ENCODE measurements at places on chromosomes 12 and 14.

DNA sequence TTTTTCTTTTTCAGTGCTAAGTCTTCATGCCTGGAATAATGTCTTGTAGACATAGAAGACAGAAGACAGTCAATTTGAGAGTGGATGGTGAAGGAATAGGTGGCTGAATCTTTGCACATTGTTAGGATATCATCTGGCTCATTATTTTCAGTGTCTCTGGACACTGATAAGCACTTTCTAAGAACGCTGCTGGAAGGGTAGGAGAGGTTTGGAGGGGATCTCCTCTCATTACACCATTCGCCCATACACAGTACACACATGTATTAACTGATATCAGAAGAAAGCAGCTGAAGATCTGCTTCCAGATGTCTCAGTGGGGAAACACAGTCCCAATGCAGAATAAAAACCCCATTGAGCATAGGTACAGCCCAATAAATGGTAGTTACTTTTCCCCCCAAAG, 461.1 kb upstream of the DCN start:
- DNase-seq: no peak

- DNase-seq: no peak
Observed at GRCh38 chr14:24838945-24839616, 205.1 kb upstream of the GZMB start.

GRCh38 chr12:84198294-84198946, 714.2 kb downstream of the SLC6A15 start:
- DNase-seq: no peak

DNA sequence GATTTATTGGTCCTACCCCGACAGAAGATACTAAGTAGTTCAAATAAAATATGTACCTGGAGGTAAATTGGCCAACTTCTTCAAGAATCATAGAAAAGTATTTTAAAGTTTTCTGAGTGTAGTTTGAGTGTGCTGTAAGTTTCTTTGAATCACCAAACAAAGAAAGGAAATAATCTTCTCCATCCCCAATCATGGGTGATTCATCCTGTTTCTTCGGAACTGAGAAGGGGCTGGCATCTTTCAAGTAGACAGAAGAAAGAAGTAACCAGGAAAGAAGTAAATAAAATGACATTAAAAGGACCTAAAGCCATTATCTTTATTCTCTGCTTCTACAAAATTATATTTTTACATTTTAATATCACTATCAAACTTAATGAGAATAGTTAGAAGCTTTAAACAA, 6.8 kb downstream of the LMNTD1 start:
- no peak for DNase-seq

- DNase-seq: no peak
Observed at GRCh38 chr14:70789361-70789760, 20.0 kb downstream of the MAP3K9 start.

- no peak for DNase-seq
Observed at GRCh38 chr12:105382771-105383622, 52.5 kb downstream of the C12orf75 start.

- DNase-seq: no peak
Observed at GRCh38 chr14:55449116-55449515, 8.7 kb upstream of the TBPL2 start.

DNA sequence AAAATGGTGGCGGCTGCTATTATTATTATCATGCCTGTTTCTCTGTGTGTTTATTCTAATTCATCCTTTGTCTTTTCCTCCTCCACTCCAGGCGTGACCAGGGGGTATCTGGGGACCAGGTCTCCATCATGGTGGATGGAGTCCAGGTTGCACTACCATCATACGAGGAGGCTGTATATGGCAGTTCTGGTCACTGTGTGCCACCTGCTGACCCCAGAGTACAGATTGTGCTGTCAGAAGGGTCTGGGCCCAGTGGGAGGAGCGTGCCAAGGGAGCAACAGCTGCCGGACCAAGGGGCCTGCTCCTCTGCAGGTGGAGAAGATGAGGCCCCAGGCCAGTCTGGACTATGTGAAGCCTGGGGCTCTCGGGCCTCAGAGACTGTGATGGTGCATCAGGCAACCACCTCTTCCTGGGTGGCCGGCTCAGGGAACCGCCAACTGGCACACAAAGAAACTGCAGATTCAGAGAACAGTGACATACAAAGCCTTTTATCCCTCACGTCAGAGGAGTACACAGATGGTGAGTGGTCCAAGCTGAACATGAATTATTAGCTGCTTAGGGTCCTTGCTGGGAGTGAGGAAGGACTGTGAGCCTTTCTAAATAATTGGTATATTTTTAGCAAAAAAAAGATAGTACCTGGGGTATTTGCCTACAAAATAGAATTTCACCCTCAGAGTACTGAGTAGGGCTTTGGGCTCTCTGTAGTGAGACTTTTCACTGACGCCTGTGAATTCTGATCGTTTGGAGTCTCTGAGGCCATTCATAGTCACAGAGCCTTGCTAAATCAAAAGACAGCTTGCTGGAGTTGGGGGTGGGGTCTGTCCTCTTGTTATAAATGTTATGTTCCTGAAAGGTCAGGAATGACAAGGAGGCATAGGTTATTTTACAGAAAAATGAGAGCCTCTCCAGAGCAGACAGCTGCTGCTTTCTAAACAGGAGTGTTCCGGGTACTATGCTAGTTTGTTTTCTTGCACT, 58.1 kb upstream of the SRSF5 start:
- no peak for DNase-seq

GRCh38 chr14:75619548-75619947, 41.1 kb downstream of the ERG28 start:
- no peak for DNase-seq

DNA sequence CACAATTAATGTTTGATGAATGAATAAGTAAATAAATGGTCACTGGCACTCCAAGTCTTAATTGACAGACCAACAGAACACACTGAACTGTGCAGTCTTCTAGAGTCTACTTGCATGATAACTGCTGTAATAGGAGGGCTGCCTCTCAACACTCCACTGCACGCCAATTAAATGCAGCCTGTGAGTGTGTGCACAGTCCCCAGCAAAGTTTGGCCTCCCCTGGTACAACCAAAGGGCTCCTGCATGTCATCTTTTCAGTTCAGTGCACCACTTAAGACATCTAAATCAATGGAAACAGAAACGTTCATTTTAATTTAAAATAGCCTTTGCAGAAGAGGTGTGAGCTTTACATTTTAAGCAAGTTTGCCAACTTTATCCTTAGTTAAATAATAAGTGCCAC, 121.7 kb upstream of the USP15 start:
- no peak for DNase-seq

DNA sequence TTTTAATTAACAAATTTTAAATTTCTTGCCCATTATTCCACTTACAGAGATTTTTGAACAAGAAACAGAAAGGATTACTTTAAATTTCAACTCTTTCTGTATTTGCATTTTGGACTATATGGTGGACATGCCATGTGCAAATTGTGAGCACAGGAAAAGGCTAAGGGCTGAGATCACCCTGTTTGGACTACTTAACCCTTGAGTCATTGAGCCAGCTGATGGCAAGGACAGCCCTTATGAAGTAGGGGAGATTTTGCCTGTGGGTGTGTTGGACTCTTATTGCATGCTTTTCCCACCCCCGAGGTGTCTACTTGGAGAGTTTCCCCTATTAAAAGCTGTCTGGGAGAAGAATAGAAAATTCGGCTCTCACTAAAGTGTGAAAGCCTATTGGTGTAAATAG, 17.2 kb downstream of the DERA start:
- no peak for DNase-seq

- no peak for DNase-seq
Observed at GRCh38 chr14:105420101-105420973, 710 bp downstream of the MTA1 start.

DNA sequence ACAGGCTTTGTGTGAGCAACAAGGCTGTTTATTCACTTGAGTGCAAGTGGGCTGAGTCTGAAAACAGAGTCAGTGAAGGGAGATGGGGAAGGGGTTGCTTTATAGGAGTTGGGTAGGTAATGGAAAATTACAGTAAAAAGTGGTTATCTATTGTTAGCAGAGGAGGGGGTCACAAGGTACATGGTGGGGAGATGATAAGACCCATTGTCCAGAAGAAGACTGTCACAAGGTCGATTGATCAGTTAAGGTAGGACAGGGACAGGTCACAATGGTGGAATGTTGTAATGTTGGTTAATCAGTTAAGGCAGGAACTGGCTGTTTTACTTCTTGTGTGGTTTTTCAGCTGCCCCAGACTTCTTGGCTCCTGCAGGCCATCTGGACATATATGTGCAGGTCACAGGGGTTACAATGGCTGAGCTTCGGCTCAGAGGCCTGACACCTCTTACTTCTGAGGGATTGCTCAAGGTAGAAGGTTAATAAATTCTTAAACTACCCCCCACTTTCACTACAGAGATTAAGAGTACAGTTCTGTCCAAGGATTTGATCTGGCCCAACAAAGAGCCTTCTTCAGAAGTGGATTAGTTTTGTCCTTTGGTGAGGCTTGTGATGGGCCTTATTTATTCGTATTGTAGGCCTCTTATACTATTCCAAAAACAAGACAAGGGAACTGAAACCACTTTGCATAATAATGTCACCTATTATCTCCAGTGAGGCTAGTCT, 13.8 kb upstream of the DHRS4 start:
- no peak for DNase-seq

DNA sequence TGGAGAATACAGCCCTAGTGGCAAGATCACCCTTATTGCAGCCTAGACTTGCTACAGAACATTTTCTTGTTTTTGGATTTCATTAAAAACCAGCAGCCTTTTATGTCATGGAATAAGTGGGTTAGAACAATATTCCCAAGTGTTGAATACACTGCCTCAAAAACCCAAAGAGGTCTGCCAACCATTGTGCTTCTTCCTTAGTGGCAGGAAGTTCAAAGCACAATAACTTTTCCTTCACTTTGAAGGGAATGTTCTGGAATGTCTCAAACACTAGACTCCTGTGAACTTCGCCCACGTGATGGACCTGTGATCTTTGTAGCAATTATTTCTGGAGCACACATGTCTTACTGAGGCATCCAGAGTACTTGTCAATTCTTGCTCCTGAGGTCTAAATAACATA, 8.5 kb downstream of the SLC17A8 start:
- DNase-seq: no peak

- DNase-seq: no peak
Observed at GRCh38 chr12:11668611-11669010, 19.1 kb downstream of the ETV6 start.

- no peak for DNase-seq
Observed at GRCh38 chr12:79908366-79908765, 26.5 kb downstream of the PPP1R12A start.

DNA sequence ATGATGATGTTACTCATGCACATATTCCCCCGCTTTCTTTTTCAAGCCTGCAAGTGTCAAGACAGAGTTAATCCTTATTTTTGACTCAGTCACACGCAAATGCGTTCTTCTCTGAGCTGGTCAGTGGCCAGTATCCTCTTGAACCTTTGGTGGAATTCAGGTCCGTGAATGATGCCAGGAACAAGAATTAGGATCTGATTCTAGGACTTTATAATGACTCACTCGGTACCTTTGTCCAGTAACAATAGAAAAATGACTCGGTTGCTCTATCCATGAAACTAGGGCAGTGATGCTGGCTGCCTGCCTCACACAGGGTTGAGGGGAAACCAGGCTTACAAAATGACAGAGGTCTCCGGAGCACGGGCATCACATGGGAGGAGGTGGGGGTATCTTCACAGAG, 185.8 kb upstream of the NUDT4 start:
- no peak for DNase-seq

DNA sequence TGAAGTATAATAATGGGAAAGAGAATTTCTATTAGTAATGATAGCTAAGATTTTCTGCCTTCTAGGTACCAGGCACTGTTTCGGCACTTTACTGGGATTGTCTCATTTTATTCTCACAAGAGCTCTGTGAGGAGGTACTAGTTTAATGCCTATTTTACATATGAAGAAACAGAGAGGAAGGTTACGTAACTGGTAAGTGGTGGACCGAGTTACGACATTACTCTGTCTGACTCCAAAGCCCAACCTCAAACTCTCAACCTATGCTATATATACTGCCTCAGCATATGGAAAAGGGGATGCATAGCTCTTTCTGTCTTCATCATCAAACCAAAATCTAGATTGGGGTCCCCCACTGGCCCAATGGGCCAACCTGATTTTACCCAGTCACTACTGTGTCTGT, 133.5 kb downstream of the KTN1 start:
- DNase-seq: no peak

DNA sequence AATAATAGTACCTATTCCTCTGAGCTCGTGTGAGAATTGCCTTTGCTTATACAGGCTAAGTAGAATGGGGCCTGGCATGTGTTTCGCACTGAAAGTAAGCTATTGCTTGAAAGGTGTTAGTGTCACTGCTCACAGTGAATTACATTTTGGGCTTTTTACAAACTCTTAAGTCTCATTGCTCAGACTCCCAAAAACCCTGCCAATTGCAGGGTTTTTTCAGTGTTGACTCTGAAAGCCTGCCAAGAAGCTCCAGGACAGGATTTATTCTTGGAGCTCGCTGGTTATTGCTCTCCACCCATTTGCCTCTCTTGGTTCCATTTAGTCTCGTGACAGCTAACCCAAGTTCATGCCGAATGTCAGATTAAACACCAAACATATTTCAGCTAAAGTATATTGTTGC, 39.8 kb downstream of the NOPCHAP1 start:
- no peak for DNase-seq

GRCh38 chr12:107875786-107876185, 101.3 kb downstream of the ASCL4 start:
- DNase-seq: no peak

DNA sequence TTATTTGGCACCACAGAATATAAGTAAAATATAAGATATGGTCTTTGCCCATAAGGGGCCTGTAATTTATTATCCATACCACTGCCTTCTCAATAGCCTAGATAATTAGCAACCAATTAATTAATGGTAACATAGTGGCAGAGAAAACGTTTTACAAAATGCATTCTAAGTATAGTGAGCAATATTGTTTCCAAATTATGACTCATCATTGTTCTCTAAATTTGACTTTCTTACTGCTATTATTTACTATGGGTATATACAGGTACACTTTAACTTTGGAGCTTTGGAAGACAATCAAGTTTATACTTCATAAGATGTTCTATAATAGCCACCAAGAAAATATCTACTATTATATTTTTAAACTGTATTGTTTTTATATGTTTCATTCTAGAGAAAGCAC, 26.7 kb downstream of the DCP1B start:
- DNase-seq: no peak

DNA sequence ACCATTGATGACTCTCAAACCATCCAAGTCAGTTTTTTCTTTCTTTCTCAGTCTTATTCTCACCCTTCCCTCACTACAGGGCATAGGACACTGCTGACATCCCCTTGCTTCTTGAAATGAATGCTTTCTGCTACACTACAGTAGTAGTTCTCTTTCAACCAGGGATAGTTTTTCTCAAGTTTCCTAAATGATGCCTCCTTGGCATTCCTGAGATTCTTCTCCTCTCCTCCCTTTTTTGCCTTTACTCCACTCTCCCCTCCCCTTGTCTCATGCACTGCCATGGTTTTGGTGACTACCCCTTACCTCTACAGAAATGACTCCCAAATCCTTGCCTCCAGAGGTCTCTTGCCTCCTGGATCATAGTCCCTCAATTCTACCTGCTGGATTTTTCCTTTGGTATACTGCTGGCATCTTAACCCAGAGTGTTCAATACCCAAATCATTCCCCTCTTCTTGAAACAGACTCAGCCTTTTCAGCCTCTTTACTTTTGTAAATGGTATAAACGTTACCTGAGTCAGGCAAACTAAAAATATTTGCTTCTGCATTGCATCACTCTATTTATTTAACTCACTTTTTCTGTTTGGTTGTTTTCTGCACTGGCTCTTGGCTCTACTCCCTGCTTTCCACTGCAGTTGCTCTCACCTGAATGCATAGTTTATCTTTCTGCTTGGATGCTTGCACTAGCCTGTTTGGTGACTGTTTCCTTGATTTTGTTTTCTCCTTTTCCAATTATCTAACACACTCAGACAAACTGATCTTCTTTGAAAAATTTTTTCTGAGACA, 211.6 kb upstream of the IGF1 start:
- DNase-seq: no peak

All from vagina (tissue), 2 donors.